ENCODE measurements at places on chromosomes 3 and 15.
A peak's percentile ranks its signal among the peaks of the same experiment; 100 is the strongest.

GRCh38 chr3:45929042-45929679 lies 14.1 kb upstream of the CXCR6 start:
- no peak for DNase-seq

DNA sequence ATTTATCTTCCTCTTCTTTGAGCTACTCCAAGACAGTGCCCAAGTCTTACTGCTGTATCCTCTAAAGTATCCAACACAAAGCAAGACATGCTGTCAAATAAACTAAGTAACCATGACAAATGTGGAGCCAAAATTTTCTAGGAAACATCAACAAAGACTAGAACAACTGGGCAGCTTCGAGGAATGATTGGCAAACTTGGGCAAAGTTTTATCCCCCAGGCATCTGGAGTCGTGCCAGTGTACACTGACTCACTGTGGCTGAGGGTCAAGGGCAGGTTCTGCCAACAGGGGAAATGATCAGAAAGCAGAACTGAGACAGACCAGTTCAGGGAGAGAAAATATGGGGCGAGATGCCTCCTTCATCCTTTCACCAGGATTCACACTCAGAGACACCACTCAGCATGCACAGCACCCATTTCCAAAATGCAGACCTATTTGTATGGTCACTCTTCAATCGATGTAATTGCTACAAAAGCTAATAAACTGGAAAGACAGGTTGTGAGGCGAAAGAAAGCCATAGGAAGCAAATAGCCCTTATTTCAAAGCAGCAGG lies 65.8 kb downstream of the MB21D2 start:
- peak; percentile 95 for DNase-seq

DNA sequence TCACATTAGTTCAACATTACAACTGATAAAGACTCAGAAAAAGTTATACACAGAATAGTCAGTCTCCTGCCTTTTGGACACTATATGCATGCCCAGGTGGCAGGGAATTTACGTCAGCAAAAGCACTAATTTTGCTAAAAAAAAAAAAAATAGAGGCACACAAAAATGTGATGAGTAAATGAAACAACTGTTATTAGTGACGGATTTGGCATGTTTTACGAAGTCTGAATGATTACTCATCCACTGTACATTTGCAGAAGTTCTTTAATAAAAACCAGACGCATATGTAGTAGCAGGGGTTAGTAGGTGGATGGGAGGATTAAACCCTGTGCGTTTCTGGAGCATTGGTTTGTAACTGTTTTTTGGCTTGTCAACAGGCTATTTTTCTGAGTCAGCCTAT lies 99.0 kb downstream of the MITF start:
- DNase-seq, result no peak

DNA sequence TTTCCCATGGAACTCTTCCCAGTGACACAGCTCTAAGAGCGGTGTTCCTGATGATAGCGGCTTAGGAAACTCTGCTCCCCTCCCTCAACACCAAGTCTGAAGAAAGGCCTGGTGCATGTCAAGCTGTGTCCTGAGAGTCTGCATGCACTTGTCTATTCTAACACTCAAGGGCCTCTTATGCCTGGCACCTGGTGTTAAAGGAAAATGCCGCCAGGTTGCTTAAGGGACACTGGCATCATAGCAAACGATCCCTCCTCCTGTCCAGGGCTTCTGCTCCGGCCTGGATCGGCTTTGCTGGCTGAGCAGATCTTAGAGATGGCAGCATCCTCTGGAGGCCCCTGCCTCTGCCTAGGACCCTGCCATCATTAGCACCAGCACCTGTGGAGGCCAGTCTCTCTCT lies 121.7 kb downstream of the MEGF11 start:
- no peak for DNase-seq

- DNase-seq, result peak; percentile 86
Measured at GRCh38 chr15:101250873-101251829, 697 bp downstream of the CHSY1 start.

- DNase-seq, result no peak
Measured at GRCh38 chr3:72272356-72272755, 487.4 kb upstream of the PROK2 start.

DNA sequence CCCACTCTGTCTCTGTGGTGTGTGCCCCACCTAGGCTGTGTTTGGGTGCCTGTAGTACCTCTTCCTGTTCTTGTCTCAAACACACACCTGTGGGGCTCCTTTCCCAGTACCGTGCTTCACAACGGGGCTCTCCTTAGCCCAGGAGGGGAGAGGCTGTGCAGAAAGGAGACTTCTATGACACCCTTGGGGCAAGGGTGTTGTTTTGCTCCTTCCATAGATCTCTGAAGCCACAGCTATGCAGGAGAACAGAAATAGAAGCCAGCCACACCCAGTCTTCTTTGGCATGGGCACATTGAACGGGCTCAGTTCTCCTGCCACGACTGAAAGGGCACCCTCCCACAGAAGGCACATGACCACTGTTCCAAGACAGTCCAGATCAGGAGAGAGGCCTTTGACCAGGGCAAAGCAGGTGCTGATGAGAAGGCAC lies 74.3 kb downstream of the LIPC start:
- DNase-seq, result no peak

DNA sequence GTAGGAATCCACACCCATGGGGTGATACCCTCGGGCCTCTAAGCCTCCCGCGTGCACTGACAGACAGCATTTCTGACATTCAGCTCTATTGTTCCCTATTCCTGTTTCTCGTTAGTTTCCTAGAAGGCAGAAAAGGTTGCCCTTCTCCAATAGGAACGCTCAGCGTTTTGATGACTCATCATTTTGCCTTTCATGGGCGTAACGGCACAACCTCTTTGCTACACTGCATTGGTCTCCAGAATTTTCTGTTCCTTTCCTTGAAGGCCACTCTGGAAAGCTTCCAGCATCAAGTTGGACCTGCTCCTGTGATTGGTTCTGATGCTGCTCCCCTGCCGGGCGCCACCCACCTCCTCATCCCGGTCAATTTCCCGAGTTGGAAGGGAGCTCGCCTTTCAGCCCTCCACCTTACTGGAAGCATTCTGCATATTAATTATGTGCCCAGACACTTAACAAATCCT lies 13.0 kb upstream of the TNK2 start:
- no peak for DNase-seq

GRCh38 chr3:24155276-24155675 lies 210.2 kb downstream of the NR1D2 start:
- DNase-seq, result no peak

DNA sequence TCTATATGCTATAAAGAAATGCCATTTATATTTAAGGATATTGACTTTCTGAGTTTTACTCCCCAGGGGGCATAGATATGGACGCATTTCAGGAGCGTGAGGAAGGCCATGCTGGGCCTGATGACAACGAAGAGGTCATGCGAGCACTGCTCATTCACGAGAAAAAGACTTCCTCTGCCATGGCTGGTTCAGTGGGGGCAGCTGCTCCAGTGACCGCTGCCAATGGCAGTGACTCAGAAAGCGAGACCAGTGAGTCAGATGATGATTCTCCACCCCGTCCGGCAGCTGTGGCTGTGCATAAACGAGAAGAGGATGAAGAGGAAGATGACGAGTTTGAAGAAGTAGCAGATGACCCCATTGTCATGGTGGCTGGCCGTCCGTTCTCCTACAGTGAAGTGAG lies 38.4 kb downstream of the GTF2E1 start:
- DNase-seq, result no peak

DNA sequence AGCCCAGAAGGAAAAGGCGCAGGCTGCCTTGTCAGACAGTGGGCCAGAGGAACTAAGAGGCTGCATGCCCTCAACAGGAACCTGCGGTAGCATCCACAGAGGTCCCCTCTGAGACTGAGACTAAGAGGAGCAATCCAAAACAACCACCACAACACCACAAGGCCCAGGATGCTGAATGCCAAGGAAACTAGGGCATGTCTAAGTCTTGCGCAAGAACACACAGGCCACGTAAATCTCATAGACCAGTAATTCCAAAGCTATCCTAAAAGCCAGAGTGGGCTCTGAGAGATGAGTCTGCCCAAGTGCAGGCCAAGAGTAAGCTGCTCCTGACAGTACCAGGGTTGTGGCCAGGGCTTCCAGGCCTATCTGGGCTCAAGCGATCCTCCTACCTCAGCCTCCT lies 12.9 kb downstream of the MON1A start:
- DNase-seq, result no peak

- DNase-seq, result no peak
Measured at GRCh38 chr3:15097891-15098290, 1.1 kb downstream of the RBSN start.

GRCh38 chr3:183038221-183038620 lies 57.9 kb upstream of the DCUN1D1 start:
- no peak for DNase-seq

- no peak for DNase-seq
Measured at GRCh38 chr3:157086060-157086750, 73.7 kb downstream of the CCNL1 start.

DNA sequence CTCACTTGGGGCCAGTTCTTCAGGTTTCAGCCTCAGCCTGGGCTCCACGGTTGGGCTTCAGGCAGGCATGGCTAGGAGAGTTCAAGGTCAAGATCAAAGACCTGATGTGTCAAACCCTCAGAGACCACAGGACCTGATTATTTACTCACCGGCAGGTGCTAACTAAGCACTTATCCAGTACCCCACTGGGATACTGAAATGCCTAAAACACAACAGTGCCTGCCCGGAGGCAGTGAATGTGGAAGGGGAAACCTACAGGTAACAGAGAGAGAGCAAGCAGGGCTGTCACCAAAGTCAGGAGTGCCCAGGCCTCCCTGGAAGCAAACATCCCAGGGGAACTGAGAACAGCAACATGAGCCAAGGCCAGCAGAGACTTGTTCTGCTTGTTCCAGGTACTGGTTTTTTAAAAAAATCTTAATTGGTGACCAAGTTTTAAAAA lies 6.7 kb downstream of the IDH2 start:
- no peak for DNase-seq

DNA sequence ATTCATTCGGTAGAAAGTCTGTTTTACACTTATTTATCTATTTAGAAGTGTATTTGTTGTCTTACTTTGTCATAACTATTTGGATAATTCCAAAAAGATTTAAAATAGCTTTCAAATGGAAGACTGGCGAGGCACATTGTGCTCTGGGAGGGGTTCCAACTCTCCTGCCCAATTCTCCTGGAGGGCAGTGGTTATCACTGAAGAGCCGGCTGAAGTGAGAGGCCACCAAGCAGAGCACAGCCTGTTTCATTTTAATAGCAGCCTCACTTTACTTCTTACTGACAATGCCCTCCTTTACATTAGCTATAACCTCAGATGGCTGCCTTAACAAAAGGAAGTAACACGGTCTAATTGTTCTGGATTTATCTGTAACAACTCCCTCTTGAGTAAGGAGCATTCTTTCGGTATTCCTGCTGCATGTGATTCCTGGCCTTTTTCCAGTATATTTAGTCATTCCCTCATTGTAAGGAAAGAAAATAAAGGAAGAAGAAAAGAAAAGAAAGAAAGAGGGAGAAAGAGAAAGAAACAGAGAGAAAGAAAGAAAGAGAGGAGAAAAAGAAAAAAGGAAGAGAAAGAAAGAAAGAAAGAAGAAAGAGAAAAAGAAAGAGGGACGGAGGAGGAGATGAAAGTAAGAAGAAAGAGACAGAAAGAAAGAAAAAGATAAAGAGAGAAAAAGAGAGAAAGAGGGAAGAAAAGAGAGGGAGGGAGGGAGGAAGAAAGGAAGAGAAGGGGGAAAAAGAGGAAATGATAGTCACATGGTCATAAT lies 339.8 kb upstream of the WNT5A start:
- no peak for DNase-seq

GRCh38 chr15:74174219-74174957 lies 878 bp downstream of the ISLR start:
- no peak for DNase-seq

DNA sequence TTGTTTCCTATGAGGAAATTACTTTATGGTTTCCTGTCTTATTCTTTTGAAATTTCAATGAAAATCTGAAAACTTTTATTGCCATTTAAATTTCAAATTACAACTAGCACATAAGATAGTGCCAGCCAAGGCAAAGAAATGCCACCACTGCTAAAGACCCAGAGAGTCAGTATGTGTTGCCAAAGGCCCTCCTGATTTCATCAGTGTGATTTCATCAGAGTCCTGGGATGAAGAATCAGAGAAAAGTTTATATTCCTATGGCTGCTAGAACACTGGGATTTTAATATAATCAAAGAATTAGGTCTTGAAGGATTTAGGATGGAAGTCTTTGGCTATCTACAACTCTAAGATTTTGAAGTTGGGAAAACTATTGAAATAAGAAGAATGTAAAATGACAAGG lies 434.2 kb upstream of the CCDC54 start:
- no peak for DNase-seq

DNA sequence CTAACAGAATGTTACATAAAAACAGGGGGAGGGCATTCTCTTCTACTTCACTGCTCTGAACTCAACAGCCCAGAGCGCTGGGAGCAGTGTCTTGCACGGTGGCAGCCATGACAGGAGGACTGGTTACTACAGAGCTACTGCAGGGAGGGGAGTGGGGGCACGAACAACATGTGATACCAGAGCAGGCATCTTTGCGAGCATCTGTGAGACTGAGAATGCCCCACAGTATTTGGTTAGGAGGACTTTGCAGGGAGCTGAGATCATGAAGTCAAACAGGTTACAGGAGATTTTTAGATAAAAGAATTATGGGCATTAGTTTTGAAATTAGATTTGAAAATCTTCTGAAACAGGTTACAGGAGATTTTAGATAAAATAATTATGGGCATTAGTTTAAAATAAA lies 58.8 kb upstream of the GOLGA8B start:
- no peak for DNase-seq

- no peak for DNase-seq
Measured at GRCh38 chr3:158368271-158368670, 202.7 kb upstream of the MLF1 start.

GRCh38 chr15:33907326-33907725 lies 61.0 kb upstream of the CHRM5 start:
- DNase-seq, result no peak

DNA sequence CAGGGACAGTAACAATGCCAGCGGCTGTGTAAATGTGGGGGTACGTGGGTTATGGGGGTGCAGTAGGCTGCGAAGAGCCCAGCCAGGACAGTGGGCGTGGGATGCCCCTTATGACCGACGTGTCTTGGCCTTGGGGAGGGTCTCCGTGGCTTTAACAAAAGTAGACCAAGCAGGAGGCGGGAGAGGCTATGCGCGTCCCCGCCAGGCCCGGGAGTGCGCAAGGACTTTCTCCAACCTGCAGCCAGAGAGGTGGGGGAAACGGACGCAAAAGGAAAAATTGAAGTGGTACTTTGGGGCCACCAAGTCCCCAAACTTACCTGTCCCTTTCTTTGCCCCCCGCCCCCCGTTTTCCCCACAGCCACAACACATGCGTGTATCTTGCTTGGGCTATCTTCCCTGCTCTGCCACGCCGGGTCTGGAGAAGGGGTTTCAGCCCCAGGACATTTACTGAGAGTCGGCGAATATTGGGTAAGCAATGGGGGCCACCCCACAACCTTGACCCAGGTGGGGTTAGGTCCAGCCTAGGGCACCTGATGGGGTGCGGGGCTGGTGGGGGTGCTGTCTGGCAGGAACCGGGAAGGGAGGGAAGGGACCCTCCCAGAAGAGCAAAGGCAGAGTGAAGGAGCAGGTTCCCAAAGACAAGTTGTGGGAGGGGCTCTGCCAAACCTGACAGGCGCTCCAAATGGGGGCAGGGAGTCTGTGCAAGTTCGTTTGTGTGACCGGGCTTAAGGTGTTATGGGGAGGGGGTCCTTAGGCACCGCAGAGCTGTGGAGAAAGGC lies 652 bp downstream of the ISLR2 start:
- no peak for DNase-seq

All from osteocyte (in vitro differentiated cells).